Stimulated activated CD4-positive, alpha-beta T cell treated with anti-CD3 and anti-CD28 coated beads, Interleukin-1b, Interleukin-23, amount 100 ng/mL, for 48 hours (primary cell): ENCODE measurements at places on chromosomes 5 and 9.

DNA sequence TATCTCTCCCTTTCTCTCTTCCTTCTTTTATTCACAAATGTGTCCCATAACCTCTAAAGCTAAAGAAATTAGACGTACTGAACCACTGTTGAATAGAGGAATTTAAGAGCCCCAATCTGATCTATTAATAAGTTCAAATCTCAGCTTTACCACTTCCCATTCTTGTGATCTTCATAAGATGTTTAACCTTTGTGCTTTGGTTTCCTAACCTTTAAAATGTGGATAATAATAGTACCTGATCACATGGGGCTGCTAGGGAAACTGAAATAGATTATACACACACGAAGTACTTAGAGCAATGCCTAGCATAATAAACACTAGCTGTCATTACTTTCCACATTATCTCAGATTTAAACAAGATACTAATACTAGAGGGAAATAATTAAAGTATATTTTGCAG is 324.3 kb upstream of the SEMA6A start:
- no peak for DNase-seq

GRCh38 chr5:61525512-61526206 is 193.6 kb downstream of the ZSWIM6 start:
- no peak for DNase-seq

- DNase-seq, result no peak
Measured at GRCh38 chr9:130437011-130437789, 7.6 kb upstream of the ASS1 start.

DNA sequence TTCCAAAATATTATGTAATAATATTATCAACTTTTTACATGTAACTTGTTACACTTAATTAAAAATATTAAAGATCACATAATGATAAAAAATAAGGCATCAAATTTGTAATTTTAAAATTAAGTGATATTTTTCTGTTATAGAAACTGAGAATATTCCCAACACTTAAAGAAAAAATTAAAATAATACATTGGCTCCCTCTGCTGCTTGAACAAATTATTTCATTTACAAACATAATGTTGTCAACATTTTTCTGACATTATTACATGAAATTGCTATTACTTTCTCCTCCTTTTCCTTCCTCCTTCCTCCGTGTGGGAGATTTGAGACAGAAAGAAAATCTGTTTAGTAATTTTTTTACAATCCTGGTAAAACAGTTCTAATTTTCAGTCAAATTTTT is 42.3 kb downstream of the RNF180 start:
- DNase-seq, result no peak

DNA sequence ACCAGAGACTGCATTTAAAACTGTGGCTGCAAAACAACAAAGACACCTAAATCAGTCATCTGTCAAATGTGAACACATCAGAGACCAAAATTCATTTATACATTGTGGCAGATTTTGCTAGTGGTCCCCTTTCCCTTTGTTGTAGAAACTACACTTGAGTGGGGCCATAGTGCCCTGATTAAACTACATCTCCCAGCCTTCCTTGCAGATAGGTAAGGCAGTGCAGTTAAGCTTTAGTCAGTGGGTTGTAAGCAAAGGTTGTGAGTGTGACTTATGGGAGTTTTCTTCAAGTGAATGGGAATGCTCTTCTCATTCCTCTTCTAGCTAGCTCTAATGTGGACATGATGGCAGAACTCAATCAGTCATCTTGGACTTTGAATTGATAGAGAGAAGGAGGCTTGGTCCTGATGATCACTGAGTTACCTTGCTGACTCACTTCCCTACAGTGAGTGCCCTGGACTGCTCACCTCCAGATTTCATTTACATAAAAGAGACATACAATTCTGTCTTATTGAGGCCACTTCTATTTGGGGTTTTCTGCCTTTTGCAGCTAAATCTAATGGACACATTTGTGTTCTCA is 35.2 kb upstream of the SPARC start:
- no peak for DNase-seq

DNA sequence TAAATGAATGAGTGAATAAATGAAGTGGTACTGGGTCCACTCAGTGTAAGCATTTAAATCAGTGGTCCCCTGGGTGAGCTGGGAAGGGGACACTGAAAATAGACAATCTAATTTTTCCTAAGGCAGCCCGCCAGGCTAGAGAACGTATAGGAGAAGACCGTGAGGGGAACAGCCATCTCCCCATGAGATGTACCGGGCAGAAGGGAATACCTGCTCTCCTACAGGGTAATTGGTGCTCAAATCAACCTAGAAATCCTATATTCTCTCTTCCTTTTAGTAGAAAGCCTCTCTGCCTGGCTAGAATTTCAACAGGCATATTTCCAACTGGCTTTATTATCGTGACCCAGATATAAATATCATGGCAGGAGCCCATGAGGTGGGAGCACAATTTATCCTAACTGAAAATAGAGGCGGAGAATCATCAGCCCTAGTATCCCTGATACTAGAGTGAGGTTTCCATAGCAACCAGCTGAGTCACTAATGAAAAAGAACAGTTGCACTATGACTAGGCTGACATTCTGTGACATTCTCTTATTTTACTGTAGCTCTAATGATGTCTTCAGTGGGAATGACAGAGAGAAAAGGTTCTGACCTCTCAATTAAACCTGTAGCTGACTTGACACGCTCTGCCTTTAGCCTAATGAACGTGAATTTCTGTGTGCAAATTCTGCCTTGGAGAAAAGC is 96.5 kb upstream of the CAST start:
- no peak for DNase-seq

- no peak for DNase-seq
Measured at GRCh38 chr5:73433272-73433981, 15.2 kb downstream of the FOXD1 start.

GRCh38 chr5:97836816-97837215 is 653.8 kb upstream of the RIOK2 start:
- no peak for DNase-seq

DNA sequence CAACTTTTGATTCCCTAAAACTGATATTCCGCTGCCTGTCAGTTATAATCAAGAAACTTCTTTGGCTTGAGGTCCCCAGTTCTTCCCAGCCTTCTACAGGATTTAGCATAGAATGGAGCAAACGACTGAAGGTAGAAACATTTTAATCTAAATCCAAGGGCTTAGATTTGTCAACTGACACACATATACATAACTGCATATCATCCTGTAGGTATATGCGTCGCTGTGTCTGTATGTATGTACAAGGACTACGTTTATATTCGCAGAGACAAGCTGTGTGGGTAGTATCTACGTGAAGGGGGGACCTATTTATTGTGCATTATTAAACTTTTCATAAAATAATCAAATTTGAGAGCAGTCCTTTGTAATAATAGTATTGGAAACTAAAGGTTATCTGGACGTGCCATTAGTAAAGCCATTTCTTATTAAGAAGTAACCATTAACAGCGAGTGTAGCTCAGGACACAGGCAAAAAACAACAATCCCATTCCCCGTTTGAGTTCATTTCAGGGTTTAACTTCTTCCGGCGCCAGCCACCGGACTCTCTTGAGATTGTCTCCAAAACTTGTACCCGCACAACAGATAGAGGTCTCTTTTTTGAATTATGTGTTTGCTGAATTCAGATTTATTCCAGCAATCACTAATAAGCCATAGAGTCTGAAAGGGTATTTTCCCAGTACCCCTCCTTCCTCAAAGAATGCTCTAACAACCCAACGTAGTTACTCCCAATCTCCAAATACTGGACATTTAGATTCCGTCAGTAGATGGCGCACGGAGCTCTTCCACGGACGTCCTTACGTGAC is 2.1 kb upstream of the MLLT3 start:
- DNase-seq, result peak; percentile 24

GRCh38 chr9:89351584-89352300 is 33.4 kb downstream of the SECISBP2 start:
- no peak for DNase-seq

DNA sequence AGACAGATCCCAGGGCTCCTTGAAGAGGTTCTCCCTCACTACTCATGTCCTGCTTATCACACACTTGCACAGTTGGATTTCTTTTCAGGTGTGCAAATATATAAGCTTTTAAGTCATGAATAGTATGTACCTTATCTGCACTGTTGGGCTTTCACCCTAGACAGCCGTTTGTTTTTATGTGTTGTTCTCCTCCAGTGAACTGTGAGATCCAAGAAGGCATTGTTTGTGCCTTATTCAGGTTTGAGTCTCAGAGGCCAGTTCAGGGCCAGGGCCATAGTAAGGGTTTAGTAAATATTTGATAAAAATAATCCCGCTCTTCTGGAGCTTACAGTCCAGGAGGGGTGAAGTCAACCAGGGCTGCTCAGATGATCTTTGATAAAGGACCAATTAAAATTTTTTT is 480.0 kb downstream of the TMEM38B start:
- no peak for DNase-seq

- no peak for DNase-seq
Measured at GRCh38 chr5:107670087-107670931, 428 bp downstream of the EFNA5 start.

DNA sequence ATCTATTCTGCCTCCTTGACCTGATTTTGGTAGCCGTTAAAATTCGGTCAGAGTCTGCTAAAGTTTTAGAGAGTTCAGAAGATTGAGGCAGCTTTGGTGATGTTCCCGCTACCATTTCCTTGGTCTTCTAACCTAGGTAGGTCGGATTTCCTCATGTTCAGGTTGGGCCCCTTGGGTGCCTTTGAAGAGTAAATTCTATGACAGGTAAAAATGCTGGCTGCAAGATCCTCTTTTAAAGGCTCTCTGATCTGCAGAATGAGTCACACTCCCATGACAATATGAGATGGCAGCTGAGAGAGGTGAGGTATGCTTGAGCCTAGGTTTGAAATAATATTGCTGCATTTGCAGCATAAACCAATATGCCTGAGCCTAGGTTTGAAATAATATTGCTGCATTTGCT is 198.9 kb downstream of the TSSK1B start:
- no peak for DNase-seq

GRCh38 chr5:35640623-35641022 is 23.0 kb downstream of the SPEF2 start:
- DNase-seq, result no peak

DNA sequence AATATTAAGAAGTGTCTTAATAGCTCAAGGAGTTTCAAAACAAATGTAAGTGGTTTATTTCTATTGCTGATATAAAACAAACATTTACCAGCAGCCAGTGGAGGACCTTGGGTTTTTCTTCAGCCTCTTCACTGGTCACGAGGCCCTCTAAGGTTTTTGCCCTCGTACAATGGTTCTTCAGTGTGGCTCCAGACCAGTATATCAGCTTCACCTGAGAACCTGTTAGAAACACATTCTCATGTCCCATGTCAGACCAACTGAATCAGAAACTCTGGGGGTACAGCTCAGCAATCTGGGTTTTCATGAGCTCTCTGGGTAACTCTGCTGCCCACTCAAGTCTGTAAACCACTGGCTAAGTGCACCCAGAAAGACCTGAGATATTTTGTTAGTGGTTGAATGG is 12.9 kb downstream of the WWC1 start:
- no peak for DNase-seq

GRCh38 chr5:153981905-153982605 is 56.7 kb downstream of the FAM114A2 start:
- no peak for DNase-seq

GRCh38 chr9:133742849-133743444 is 4.8 kb upstream of the SARDH start:
- peak; percentile 71 for DNase-seq

- DNase-seq, result no peak
Measured at GRCh38 chr5:176772271-176773210, 37.8 kb upstream of the UNC5A start.

GRCh38 chr5:134647750-134648424 is 698 bp upstream of the SEC24A start:
- peak; percentile 54 for DNase-seq

- DNase-seq, result no peak
Measured at GRCh38 chr5:159422361-159422760, 92.1 kb upstream of the IL12B start.

- no peak for DNase-seq
Measured at GRCh38 chr5:142841511-142842265, 71.5 kb downstream of the ARHGAP26 start.

DNA sequence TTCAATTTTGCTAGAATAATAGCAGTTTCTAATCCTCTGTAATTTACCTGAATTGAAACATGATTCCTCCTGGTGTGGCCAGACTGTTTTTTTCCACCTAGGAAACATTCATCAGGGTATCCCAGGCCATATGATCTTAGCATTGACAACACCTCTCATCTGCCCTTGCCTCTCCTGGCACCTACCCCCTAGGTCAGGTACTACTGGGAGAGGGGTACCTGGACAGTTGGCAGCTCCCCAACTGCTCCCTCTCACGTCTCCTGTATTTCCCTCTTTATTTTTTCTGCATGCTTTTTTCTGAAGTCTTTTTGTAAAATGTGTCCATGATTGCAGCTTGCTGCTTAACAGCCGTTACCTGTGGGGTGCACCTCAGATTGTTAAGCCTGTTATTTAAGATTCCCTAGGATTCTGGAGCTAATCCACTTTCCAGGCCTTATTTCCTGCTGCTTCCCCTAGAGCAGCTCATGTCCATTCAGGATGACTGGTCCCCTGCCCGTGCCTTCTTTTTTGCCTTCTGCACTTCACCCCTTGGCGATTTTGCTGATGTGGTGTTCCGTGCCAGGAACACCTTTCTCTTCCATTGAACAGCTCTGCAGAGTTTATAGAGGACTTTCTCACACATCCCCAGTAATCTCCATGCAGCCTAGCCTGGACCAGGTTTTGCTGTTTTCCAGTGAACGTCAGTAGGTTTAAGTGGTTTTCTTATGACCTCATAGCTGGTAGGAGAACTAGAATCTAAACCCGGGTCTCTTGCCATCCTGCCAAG is 33.6 kb downstream of the SNX30 start:
- DNase-seq, result no peak

- DNase-seq, result no peak
Measured at GRCh38 chr5:34626036-34626435, 30.1 kb upstream of the RAI14 start.

DNA sequence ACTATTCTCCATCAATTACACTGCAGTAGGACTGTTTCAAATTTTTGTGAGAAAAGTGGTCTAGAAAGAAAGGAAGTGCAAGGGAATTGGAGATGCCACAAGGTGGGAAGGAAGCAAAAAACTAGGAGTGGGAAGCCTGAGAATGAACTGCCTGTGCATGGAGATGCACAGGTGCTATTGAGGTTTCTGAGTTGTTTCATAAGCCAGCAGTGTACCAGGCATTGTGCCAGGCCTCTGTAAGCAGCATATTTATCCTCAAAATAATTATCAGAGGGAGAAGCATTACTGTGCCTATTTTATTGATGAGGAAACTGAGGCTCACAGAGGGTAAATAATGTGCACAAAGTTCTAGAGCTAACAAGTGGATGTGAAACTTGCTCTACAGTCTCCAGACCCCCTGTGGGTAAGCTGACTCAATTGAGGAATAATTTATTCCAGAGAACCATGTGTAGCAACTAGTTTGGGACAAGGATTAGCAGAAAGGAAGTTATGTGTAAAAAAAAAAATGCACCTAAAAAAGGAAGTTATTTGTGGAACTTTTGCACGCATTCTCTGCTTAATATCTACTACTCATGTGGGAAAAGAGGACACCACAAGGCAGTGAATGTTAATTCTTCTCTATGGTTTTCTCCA is 96.7 kb downstream of the SNCAIP start:
- DNase-seq, result no peak

- DNase-seq, result no peak
Measured at GRCh38 chr5:31197183-31197582, 3.7 kb downstream of the CDH6 start.

GRCh38 chr9:87661241-87661640 is 64.7 kb upstream of the CTSL start:
- DNase-seq, result no peak

GRCh38 chr5:117207088-117207668 is 632.6 kb upstream of the SEMA6A start:
- no peak for DNase-seq
